ENCODE measurements at places on chromosomes 5 and 9.
A peak's percentile ranks its signal among the peaks of the same experiment; 100 is the strongest.

- DNase-seq, result no peak
These were observed 50.7 kb upstream of the NR5A1 start for GRCh38 chr9:124557895-124558294.

- peak; percentile 90 for DNase-seq
These were observed 30.9 kb downstream of the GRAMD2B start for GRCh38 chr5:126454081-126454480.

DNA sequence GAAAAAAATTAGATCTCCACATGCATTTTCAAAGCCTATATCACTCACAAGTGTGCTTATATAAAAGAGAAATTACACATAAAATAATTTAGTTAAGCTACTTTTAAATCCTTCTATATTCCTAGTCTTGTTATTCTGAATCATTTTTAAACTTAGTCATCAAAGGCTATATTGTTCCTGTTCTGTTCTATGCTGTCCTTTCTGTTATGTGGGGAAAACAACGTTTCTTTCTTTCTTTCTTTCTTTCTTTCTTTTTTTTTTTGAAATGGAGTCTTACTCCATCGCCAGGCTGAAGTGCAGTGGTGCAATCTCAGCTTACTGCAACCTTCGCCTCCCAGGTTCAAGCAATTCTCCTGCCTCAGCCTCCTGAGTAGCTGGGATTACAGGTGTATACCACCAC, 389.2 kb upstream of the FTMT start:
- no peak for DNase-seq

DNA sequence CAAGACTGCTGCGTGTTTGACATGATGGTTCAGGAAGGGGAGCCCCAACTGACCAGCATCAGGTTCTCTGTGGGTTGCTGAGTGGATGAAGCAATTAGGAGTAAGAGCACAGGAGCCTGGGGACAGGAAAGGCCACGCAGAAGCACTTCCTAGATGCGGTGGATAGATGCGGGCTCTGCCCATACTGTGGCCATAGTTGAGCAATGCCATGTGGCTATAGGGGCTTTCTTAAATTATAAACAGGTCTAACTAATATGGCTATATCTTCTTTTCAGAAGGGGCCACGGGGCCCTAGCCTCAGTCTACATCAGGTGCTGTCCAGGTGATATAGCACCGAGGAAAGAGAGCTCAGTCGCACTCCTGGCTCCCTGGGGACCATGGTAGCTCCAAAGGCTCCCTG, 198.6 kb downstream of the GADD45G start:
- DNase-seq, result no peak

- DNase-seq, result no peak
These were observed 1.6 kb downstream of the CCL19 start for GRCh38 chr9:34689512-34689911.

DNA sequence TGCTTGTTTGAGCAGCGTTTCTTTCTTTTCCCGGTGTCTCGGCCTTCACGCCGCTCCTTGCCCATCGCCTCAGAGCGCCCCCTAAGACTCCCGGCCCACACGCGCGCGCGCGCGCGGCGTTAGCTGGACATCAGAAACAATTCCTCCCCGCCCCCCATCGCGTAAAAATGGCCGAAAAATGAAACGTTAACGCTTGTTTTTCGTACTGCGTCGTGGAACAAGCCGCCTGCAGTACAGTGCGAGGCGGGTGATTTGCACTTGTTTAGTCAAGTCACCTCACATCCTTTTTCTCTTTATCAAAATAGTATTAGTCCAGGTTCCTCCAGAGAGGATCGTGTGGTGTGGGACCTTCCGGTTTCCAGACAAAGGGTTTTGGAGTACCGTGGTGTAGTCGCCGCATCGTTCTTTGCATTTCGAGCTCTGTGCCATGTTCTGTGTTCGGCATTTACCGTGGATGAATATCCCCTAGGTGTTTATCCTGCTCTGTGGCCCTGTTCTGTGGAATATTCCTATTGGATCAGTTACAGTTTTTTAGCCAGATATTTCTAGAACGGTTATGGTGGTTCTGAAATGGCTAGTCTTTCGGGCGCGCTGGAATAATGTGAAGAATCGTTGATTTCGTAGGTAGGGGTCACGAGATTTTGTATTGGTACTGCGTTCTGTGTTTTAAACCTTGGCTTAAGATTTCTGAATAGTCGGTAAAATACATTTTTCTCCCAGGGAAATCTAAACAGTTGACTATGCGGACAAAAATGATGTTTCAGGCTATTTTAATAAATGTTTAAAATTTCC, 1.0 kb downstream of the MATR3 start:
- DNase-seq, result peak; percentile 72

GRCh38 chr9:136902259-136902821, 16.0 kb downstream of the TRAF2 start:
- no peak for DNase-seq

DNA sequence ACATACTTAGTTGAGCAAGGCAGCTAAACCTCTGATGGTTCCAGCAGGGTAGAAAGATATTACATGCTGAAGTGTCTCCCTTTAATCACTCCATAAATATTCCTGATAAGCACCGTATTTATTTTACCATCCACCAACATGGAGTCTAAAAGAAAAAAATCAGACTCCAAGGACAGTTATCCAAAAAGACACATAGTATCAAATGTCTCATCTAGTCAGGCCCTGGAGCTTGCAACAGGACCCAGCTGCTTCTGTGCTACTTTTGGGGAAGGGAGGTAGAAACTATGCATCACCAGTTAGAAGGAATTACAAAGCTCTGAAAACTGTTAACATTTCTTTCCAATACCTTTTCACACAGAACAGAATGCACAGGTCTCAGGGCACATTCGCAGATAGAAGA, 88.1 kb downstream of the S1PR3 start:
- DNase-seq, result no peak

- no peak for DNase-seq
These were observed 157.8 kb upstream of the RASEF start for GRCh38 chr9:83220730-83221129.

DNA sequence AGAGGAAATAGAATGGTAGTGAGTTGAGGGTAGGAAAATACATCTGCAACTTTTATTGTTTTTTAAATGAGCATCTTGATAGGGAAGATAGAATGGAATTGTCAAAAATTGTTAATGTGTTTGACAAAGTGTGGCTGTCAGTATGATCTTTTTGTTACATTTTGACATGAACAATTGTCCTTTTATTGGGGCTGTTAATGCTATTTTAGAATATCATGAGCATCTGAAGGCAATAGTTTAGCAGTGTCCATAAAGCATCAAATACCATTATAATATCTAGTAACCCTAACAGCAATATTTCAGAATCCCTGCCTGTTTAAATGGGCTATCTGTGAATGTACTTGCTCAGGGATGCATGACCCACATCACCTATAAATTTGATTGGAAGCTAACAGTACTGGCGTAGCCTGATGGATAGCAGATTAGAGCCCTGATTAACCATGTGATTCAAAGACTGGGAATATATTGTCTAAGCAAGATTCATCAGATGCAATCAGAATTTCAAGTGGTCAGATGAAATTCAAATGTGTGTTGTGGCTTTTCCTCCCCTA, 37.8 kb downstream of the TLE4 start:
- DNase-seq, result no peak

DNA sequence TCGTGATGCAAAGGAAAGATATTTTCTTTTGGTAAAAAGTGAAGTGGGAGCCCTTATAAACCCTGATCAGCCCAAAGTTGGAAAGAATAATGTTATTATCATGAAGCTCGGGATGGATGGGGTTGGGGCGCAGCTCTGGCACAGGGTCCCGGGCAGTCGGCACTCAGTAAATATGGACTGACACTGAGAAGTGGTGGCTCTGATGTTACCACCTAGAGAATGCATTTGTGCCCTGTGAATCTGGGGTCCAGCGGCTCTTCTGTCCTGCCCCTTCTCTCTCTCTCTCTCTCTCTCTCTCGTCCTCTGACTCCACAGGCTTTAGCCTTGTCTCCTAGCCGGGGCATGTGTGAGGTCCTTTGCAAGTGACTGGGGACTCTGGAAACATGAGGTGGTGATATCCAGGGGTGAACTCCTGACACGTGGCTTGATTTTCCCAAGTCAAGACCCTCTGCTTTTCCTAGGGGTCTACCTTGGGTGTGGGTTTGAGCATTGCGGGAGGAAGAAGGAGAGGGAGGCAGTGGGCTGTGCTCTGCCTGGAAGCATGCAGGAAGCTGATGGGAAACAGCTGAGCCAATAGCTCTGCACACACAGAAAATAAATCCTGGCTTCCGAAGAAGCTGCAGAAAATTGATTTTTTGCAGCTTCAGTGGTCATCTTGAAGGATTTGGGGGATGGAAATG, 162.7 kb downstream of the MACROH2A1 start:
- no peak for DNase-seq

All from hippocampal formation (tissue), 2 donors.